HFF-Myc (cell line): ENCODE measurements at places on chromosomes 11 and 22.

GRCh38 chr11:38392176-38392575, 1794.1 kb upstream of the RAG2 start:
- no peak for DNase-seq

DNA sequence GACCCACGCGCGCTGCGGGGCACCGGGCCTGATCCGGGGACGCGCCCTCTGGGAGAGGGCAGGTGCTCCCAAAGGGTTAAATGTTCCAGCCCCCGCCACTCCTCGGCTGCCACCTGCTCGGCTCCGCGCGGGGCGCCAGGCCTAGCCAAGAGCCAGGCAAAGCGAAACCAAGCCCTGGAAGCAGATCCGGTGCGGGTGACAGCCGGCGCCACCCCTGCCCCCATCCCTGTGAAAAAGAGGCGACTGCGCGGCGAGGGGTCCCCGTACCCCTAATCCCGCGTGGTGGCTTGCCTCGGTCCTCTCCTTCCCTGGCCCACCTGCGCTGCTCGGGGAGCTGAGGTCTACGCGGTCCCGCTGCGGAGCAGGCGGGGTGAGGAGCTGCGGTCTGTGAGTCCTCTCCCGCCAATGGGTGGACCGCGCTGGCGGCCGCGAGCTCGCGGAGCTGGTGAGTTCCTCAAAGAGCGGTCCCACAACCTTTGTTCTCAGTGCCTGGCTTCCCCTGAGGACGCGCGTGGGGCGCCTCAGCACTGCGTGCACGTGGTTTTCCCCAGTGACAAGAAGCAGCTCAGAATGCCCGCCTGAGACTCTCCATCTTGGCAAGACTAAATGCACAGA, at the start of gene ME3:
TSS of gene ME3 (minus strand) at position 610 of the 615 bp plus-strand sequence.
- no peak for DNase-seq

DNA sequence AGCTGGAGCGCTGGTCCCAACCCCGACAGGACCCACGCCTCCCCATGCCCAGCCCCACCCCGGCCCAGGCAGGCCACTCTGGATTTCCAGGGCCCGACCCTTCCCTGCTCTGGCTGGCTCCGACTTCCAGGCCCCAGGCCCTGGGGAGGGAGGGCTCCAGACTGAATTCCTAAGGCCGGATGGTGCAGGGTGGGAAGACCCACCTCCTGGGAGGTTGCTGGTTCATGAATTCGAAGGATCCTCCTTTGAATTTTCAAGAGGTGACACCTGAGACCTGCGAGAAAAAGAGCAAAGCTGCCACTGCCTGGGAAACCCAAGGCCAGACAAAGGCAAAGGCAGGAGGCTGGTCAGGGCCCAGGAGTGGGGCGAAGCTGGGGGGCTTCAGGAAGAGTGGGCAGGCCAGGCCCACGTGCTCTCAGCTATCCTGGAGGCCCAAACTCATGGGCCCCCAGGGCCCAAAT, 47.0 kb upstream of the LINC01488 start:
- DNase-seq: no peak

DNA sequence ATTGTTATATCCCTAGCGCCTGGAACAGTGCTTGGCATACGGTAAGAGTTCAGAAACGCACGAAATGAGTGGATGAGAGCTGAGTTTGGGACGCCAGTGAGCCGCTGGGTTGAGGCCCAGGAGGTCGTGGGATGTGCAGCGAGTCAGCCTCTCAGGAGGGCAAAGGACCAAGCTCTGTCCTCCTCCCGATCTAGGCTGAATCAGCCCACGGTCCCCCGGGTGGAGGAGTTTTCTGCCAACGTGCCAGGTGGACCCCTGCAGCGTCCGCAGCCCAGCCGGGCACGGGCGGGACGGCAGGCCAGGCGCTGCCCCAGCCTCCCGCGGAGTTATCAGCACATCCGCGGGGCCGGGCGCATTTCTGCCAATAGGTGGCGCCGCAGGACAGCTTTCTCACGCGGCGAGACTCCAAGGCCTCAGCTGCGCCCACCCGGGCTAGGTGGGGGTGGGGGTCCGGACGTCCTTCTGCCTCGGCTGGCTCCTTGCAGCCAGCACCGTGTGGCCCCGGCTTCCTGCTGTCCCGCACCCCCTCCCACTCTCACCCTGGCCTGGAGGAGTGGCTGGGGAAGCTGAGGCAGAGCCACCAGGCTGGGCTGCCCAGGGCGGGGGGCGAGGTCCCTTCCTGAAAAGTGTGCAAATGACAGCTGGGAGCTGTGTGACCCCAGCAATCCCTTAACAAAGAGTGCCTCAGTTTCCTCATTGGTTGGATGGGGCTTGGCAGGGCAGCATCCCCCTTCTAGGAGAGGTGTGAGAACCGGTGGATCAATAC, 2.2 kb upstream of the RPS19BP1 start:
- DNase-seq: no peak

DNA sequence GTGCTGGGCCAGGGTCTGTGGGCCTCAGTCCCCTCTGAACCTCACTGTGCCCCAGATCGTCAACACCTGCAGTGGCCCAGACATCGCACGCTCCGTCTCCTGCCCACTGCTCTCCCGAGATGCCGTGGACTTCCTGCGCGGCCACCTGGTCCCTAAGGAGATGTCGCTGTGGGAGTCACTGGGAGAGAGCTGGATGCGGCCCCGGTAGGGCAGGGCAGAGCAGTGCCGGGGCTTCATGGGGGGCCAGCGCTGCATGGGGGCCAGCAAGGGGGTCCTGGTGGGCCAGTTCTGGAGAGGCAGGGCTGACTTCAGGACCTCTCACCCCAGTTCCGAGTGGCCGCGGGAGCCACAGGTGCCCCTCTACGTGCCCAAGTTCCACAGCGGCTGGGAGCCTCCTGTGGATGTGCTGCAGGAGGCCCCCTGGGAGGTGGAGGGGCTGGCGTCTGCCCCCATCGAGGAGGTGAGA, 16.3 kb downstream of the EPS8L2 start:
- no peak for DNase-seq

- DNase-seq: no peak
Observed at GRCh38 chr11:94664346-94664745, 97.2 kb downstream of the PIWIL4 start.

DNA sequence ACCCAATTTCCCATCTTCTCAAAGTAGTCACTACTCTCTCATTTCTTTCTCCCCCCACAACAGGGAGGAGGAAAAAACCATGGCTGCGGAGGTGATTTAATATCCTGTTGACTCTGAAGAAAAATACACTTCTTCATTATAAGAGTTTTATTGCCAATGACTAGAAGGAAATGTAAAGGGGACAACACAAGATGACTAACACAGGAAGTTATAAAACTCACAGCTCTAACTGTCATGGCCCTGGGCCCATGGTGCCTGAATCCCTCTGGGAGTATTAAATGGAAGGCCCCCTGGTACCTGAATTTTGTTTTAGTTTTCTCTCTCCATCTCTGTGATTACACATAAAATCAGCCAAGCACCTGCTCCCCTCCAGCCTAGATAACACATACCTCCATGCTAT, 352.8 kb upstream of the FAT3 start:
- no peak for DNase-seq

GRCh38 chr22:35589756-35590093, 27.4 kb downstream of the MB start:
- DNase-seq: no peak

- DNase-seq: no peak
Observed at GRCh38 chr11:100851147-100851546, 164.1 kb downstream of the ARHGAP42 start.

- no peak for DNase-seq
Observed at GRCh38 chr22:46202897-46203600, 47.0 kb downstream of the CDPF1 start.

GRCh38 chr11:11279956-11280689, 72.9 kb downstream of the CSNK2A3 start:
- DNase-seq: no peak

DNA sequence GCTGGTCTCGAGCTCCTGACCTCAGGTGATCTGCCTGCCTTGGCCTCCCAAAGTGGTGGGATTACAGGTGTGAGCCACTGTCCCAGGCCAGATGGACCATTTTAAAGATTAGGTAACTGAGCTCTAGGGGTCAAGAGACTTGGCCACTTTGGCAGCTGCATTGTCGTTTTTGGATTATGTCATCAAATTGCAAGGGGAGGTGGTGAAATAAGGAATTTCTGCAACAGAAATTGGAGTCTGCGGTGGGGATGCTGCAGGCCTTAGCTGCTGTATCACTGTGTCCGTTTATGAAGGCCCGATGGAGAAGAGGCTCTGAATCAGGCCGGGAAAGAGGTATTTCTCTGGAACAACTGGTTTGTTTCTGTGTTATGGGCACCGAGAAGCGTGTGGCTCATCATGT, 34.6 kb downstream of the PTPRJ start:
- DNase-seq: no peak

GRCh38 chr11:18768978-18769377, 22.6 kb downstream of the PTPN5 start:
- no peak for DNase-seq

GRCh38 chr11:128695539-128696221, 1.8 kb downstream of the FLI1 start:
- DNase-seq: no peak

DNA sequence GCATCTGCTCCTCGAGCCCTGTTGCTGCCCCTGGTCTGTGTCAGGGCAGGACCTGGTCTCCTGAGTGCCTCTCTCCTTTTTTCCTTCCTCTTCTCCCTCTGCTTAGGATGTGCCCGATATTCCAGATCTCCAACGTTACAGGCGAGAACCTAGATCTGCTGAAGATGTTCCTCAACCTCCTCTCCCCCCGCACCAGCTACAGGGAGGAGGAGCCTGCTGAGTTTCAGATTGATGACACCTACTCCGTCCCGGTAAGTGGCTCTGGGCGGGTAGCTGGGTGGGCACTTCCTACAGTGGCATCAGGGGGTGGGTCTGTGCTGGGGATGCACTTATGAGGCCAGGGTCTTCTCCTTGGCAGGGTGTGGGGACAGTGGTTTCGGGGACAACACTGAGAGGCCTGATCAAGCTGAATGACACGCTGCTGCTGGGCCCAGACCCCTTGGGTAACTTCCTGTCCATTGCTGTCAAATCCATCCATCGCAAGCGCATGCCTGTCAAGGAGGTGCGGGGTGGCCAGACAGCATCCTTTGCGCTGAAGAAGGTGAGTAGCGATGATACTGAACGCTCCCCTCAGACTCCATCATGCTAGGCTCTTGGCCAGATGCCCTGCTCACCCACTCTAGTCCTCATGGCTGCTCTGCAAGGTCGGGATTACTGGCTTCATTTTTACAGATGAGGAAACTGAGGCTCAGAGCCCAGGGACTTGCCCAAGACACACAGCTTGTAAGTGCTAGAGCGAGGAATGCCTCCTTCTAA, 20.3 kb downstream of the GTPBP1 start:
- DNase-seq: no peak

GRCh38 chr22:43955883-43956782, 891 bp downstream of the SAMM50 start:
- DNase-seq: no peak

DNA sequence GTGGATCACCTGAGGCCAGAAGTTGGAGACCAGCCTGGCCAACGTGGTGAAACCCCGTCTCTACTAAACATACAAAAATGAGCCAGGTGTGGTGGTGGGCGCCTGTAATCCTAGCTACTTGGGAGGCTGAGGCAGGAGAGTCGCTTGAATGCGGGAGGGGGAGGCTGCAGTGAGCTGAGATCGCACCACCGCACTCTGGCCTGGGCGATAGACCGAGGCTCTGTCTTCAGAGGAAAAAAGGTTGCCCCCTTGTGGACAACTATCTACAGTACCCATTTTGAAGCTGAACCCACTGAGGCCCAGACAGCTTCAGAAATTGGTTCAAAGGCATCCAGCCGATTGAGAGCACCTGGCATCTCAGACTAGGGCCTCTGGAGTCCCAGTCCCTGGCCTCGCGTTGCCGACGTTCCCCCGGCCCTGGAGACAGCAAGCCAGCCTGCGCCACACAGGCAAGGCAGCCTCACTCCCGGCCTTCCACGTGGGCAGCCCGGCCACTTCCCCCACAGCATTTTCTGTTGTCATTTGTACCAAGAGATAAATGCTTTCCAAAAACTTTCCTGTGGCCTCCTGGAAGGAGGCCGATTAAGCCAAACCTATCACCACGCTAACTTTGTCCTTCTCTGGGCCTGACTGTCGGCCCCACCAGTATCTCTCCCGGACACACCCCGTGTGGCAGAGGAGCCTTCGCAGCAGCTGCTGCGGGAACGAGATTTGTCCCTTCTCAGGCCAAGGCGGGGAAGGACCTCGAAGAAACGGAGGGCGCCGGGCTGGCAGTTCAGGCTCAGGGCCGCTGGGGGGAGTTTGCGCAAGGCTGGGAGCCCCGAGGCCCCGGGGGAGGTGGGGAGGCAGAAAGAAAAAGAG, 82.8 kb downstream of the FLI1 start:
- DNase-seq: no peak

- DNase-seq: no peak
Observed at GRCh38 chr11:112118176-112118575, 31.5 kb downstream of the SDHD start.

DNA sequence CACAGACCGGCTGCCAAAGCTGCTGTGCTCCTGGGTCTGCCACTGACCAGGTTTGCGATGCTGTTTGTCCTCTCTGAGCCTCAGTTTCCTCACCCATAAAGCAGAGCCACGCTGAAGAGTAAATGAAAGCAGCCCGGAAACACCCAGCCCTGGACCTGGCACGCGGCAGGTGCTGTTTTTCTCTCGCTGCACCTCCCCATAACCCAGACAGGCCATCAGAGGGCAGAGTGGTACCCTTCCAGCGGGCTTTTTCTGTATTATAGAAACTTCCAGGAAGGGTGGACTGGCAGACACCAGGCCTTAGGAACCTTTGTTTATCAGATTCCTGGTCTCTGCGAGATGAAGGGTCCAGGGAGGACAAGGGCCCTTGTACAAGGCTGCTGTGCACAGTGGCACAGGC, 17.9 kb upstream of the FGF19 start:
- no peak for DNase-seq

GRCh38 chr11:33533386-33534052, 167.1 kb downstream of the C11orf91 start:
- DNase-seq: no peak
